ENCODE measurements at places on chromosomes 3 and 15.
A peak's percentile ranks its signal among the peaks of the same experiment; 100 is the strongest.

- no peak for DNase-seq
These were observed 33.0 kb downstream of the MBNL1 start for GRCh38 chr3:152301745-152302181.

DNA sequence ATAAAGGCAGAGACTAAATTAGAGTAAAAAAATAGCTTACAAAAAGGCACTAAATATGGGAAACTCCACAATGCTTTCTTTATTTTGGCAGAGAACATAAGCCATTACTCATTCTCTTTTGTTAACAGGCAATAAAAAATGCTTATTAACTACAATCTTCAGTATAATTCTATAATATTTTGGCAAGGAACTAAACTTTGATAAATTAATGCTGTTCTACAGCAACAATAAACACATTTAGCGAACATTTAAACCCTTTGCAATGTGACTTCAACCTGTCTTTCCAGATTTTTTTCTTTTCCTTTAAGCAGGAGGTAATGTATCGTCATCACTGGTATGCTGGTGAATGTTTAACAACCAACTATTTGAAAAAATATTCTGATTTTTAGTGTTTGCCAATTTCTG lies 42.2 kb upstream of the POU1F1 start:
- no peak for DNase-seq

DNA sequence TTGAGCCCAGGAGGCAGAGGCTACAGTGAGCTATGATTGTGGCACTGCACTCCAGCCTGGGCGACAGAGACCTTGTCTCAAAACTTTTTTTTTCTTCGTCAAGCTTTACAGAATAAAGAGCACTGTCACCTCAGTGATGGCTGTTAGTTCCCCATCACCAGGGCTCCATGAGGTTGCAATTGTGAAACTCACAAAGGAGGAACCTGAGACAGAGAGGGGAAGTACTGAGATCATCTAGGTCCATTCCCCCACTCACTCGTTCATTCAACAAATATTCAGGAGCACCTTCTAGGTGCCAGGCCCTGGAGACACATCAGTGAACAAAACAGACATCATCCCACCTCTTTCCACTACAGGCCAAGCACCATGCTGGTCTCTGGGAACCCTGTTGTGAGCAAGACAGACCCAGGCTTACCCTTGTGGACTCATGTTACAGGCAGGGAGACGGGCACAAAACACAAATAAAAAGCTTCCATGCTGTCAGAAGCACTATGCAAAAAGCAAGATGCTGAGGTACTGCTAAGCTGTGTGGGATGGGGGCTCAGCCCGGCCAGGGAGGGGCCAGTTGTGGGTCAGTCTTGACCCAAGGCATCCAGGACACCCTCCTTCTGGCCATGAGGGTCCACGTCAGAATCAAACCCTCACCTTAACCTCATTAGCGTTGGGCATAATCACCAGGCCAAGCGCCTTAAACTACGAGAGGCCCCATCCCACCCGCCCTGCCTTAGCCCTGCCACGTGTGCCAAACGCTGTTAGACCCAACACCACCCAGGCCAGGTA lies 2.1 kb upstream of the RHO start:
- DNase-seq = no peak

DNA sequence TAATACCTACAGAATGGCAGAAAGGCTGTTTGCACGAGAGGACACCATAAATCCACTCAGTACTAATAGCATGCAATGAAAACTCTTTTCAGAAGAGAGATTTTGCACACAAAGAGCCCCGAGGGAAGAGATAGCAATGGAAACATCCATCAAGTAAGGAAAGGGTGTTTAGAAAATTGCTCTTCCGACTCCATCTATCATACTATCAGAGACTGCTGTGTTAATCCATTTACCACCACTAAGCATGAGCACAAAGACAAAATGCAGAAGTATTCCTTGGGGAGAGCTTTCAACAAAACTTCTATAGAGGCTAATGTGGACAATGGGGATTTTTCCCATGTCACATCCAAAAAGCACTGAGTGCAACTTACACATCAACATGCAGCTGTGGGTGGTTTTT lies 72.1 kb upstream of the PLAAT1 start:
- no peak for DNase-seq

GRCh38 chr15:70437089-70437488 lies 326.3 kb downstream of the UACA start:
- no peak for DNase-seq

GRCh38 chr3:62732183-62732904 lies 142.9 kb downstream of the CADPS start:
- no peak for DNase-seq

- DNase-seq = no peak
These were observed 19.3 kb upstream of the SLC12A8 start for GRCh38 chr3:125231895-125232294.

DNA sequence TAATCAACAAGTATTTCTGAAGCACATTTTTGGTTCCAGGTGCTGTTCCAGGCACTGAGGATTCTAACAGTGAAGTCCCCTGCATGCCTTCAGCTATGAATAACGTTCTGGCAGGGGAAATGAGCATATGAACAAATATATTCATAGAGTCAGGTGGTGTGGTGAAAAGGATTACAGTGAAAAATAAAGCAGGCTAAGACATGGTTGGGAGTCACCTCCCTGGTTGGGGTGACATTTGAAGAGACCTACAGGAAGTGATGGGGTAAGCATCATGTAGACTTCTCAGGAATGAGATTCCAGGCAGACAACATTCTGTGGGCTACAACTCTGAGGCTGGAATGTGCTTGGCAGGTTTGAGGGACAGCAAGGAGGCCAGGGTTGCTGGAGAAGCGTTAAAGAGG lies 15.0 kb downstream of the FRMD4B start:
- DNase-seq = no peak

DNA sequence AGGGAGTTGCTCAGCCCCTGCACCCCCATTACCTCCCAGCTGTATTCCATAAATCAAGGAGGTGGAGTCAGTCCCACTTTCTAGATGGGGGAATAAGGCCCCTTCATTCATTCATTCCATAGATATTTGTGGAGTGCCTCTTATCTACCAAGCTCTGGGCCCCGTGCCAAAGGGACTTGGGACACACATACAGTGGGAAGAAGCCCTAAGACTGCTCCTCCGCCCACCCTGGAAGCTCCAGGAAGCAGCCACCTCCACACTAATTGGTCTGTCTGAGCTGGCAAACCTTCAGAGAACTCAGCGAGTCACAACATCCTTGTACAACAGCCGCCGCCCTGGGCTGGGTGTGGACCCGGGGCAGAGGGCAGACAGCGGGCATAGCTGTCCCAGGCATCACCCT lies 6.4 kb downstream of the STRA6 start:
- no peak for DNase-seq

DNA sequence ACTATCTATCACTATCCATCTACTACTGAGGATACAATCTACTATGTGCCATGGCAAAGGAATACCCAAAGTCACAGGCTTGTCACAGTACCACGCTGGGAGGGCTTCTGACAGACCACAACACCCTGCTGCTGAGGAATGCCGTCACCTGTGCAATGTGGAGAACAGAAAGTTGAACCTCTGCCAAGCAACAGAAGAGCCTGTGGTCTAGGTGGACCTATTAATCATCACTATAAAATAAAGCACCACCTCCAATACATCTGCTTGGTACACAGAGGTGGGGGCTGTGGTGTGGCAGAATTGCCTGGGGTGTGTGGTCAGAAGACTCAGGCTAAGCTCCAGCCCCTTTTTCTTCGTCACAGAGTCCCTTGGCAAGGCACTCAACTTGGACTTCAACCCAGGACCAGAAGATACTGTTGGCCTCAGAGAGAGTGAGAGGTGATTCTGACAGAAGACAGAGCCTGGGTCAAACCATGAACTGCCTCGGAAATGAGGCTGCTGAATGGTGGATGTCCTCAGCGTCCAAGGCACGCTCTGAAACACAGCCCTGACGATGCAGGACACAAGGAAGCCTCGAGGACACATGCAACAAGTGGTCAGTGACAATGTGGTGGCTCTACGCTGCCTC lies 189.4 kb upstream of the CHRNA7 start:
- DNase-seq = no peak

GRCh38 chr3:57112206-57112605 lies 51.7 kb downstream of the SPATA12 start:
- DNase-seq = no peak

- DNase-seq = no peak
These were observed 18.3 kb downstream of the RASA2 start for GRCh38 chr3:141505166-141505565.

- peak; percentile 25 for DNase-seq
These were observed 36.7 kb upstream of the BDH1 start for GRCh38 chr3:197592361-197593045.

DNA sequence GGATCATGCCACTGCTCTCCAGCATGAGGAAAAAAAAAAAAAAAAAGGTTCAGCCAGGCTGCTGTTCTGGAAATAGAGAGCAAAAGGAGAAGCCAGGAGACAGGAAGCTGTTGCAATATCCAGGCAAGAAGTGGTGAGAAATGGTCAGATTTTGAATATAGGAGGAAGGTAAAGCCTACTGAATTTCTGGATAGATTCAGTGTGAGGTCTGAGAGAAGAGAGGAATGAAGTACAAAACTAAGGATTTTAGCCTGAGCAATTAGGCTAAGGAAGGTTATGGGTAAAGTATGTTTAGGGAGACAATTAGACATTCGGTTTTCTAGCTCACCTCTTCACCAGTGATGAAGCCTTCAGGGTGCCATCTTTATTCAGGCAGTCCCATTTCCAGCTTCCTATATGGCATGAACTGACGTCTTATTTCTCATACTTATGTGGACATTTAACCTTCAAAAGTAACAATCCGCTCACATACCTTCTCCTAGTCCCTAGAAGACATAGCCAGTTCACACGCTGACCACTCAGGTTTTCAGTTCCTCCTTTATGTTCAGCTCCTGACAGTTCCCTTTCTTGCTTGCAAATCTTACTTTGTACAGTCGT lies 57.2 kb downstream of the KIF9 start:
- DNase-seq = no peak

DNA sequence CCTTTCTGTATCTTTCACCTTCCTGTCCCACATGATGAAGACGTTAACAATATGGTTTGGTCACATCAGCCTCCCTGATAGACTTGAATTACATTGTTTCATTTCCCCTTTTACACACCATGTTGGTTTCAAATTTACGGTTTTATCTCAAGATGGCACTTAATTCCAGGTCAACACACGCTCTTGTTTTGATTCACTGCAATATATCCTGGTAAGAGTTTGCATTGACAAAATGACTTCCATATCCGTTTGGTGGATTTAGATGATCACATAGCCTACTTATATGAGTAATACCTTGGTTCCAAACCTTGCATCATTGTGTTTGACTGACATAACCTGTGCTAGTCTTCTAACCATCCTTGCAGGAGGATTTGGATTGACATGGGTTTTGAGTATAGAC lies 499.4 kb downstream of the ROBO1 start:
- DNase-seq = no peak

- DNase-seq = no peak
These were observed 25.6 kb downstream of the KNG1 start for GRCh38 chr3:186742618-186743380.

GRCh38 chr3:15295506-15295905 lies 36.9 kb downstream of the SH3BP5 start:
- no peak for DNase-seq

DNA sequence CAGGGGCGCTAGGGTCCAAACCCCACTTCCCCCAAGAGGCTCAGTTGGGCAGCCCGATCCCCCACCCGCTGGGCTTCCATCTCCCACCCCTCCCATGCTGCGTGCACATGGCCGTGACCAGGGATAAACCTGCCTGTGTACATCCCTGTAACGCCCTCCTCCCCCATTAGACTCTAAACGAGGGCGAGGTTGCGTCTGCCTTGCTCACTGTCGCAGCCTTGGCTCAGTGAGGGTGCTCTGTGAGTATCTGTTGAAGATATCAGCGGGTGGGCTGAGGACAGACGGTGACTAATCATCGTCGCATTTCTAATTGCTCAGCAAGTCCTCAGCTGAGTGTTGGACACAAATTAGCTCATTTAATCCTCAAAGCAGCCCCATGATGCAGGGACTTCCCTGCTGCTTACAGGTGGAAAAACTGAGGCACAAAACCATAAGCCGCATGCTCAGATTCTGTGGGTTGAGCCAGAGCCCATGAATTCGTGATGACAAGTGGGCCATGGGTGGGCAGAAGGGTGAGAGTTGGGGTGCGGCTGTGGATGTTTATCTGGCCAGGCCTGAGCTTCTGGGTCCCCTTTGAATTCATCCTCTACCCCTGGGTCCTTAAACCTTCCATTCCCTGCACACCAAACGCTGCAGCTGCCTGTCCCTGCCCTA lies 26.0 kb downstream of the FBLN2 start:
- peak; percentile 46 for DNase-seq

- no peak for DNase-seq
These were observed 194.2 kb downstream of the PLCL2 start for GRCh38 chr3:17078926-17079465.

- DNase-seq = no peak
These were observed 47.2 kb upstream of the ATP2B2 start for GRCh38 chr3:10552631-10552943.

GRCh38 chr15:41501931-41502794 lies 8.5 kb downstream of the ITPKA start:
- DNase-seq = no peak

DNA sequence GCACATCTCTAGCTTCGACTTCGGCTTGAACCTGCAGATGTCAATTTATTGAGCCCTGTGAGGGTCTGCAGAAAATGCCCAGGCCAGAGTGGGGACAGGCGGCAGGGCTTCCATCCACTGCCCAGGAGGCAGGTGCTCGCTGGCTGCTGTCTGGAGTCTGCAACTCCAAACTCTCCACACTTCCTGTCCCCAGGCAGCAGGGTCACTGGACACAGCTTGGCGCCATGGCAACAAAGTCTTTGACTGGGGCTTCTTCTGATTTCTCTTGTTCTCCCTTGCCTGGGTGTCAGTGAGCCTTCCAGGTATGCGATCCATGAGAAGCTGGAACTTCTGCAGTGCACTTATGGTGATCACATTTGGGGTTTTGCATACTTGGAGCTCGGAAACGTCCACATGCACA lies 33.5 kb downstream of the SV2B start:
- DNase-seq = no peak

DNA sequence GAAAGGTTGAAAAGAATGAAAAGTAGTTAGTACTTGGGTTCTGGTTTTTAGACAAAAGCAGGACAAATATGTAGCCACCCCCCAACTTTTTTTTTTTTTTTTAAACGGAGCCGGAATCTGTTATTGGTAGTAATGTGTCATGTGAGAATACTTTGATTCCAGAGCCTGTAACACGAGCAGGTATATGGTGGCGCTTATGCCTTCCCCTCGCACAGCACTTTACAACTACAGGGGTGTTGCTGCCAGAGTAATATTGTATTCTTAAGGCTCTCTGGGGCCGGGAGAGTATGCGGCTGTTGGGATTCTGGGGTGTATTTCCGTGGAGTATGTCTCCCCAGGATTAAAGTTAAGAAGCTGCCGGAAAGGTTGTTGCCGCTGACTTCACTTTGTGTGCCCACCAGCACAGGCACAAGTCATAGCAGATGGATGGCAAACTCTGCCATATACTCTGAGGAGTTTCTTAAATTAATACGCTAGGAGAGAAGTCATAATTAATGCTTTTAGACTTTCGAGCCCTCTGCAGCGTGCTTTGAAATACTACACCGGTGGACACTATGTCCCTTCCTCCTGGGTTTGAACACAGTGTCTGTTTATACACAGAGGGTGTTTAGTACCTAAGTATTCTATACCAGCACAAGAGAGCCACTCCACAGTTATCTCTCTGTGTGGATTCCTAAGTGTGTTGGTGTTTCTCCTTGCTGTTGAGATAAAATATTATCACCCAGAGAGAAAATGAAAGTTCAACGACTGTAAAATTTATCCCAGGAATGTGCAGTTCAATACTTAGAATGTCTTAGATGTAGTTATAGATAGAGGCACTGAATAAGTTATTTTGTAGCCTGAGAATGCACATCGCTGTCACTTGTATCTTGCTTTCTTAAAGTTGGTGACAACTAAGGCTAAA lies 1.4 kb downstream of the MBNL1 start:
- no peak for DNase-seq

- DNase-seq = no peak
These were observed 89.4 kb upstream of the ICE2 start for GRCh38 chr15:60568301-60568742.
